ENCODE measurements at places on chromosomes 1 and 21.

- DNase-seq = peak; percentile 83
Measured at GRCh38 chr1:150578272-150579109, 919 bp downstream of the MCL1 start.

DNA sequence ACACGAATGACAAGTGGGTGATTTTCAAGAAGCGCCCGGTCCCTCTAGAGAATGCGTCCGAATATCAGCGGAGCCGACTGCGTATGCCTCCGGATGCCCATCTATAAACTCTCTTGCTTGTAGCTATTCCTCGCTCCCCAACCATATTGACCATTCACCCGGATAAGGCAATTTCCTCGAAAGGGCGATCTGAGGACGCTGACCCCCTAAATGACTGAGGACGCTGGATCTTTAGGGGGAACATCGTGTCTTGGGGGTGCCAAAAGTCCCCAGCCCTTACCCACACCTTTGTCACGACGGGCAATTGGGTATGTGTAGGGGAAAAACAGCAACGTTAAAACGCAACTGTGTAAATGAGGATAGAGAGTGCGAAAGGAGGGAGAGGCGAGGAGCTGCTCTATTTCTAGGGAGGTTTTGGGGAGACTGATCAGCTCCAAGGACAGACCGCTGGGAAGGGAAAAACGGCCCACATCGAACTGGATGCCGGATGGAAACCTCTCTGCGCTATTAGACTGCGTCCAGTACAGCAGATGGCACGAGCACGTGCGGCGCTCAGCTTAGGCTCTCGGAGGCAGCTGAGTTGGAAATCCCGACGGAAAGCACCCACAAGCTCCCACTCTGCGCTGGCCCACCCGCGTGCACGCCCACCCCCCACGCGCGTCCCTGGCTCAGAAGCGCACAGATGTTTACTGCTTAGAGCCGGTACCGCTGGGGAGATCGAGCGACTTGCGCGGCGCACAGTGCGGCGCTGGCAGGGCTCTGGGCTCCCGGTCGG lies 2.9 kb upstream of the PRRX1 start:
- no peak for DNase-seq

GRCh38 chr1:92461364-92462097 lies 25.2 kb downstream of the GFI1 start:
- no peak for DNase-seq

- DNase-seq = no peak
Measured at GRCh38 chr1:204837440-204838084, 33.1 kb upstream of the NFASC start.

DNA sequence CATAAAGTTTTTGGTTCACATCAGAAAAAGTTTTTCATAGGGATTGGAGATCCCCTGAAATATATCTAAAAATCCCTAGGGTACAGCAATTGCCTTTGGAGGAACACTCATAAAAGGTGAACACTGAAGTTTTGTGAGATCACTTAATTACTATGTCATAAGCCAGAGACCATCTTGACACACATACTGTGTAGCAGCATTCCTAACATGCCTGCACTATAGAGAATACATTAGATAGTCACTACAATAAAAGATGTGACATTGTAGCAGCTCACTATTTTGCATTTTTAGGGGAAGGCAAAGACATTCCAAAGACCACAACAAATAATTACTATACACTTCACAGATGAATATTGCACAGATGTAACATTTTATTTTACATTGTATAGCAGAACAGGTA lies 779.9 kb downstream of the KCNT2 start:
- DNase-seq = no peak

- no peak for DNase-seq
Measured at GRCh38 chr1:155010211-155010918, 7.8 kb downstream of the ZBTB7B start.

- DNase-seq = no peak
Measured at GRCh38 chr1:21673277-21673780, 4.2 kb upstream of the RAP1GAP start.

DNA sequence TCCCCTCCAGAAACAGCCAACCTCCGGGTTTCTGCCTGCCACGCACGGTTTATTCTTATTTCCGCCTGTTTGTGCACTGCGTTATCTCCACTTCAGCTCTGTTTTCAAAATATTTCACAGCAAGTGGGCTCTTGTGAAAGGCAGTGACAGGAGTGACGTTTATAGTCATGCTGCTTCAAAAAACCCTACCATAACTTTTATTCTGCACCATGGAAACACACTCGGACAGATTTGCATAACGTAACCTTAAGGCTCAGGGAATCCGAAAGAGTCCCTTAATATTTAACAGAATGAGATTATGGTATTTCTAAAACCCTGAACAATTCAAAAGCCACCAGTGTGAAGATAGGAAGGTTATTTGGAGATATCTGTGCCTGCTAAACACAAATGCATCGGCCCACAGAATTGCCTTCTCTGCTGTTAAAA lies 782 bp upstream of the SDE2 start:
- no peak for DNase-seq

GRCh38 chr1:85289848-85290335 lies 13.5 kb upstream of the BCL10 start:
- no peak for DNase-seq

DNA sequence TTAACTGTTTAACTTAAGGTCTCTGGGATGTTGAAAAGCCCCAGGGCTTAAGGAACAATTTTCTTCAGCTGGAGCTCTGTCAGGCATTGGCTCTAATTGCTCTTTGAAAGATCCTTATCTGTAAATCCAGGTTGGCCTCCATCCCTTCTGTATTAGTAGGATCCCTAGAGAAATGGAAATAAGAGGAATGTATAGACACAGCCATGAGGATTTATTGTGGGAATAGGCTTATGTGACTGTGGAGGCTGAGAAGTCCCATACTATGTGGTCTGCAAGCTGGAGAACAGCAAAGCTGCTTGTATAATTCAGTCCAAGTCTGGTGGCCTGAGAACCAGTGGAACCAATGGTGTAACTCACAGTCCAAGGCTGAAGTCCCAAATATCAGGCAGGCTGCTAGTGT lies 47.6 kb upstream of the VAV3 start:
- DNase-seq = no peak

GRCh38 chr1:85295006-85295431 lies 18.6 kb upstream of the BCL10 start:
- DNase-seq = peak; percentile 81

GRCh38 chr21:15061747-15062605 lies 2.8 kb downstream of the NRIP1 start:
- no peak for DNase-seq

DNA sequence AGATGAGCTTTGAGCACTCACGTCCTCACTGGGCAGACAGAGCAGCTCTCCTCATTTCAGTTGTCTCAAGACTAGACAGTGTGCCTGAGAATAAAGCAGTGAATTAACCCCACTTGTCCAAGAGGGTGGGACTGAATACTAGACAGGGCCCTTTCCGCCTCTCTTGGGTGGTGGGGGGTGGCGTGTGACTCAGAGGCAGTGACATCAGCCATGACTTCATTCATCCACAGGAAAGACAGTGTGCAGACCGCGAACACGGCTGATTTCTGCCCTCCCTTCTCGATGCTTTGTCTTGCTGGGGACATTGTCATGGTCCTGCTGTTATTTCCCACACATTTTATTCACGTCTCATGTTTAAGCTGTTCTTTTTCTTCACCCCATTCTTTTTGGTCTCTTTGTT lies 64.9 kb downstream of the FGGY start:
- no peak for DNase-seq

- DNase-seq = no peak
Measured at GRCh38 chr1:241810769-241811405, 37.1 kb upstream of the EXO1 start.

GRCh38 chr1:197225611-197226010 lies 42.4 kb upstream of the CRB1 start:
- no peak for DNase-seq

- DNase-seq = no peak
Measured at GRCh38 chr1:173341971-173342370, 134.8 kb upstream of the TNFSF4 start.

- no peak for DNase-seq
Measured at GRCh38 chr1:1988061-1988945, 15.3 kb downstream of the CFAP74 start.

- no peak for DNase-seq
Measured at GRCh38 chr1:63563745-63564144, 29.5 kb upstream of the PGM1 start.

GRCh38 chr21:25970254-25970930 lies 200.2 kb downstream of the APP start:
- DNase-seq = no peak

GRCh38 chr1:11046270-11046566 lies 821 bp downstream of the MASP2 start:
- DNase-seq = no peak

DNA sequence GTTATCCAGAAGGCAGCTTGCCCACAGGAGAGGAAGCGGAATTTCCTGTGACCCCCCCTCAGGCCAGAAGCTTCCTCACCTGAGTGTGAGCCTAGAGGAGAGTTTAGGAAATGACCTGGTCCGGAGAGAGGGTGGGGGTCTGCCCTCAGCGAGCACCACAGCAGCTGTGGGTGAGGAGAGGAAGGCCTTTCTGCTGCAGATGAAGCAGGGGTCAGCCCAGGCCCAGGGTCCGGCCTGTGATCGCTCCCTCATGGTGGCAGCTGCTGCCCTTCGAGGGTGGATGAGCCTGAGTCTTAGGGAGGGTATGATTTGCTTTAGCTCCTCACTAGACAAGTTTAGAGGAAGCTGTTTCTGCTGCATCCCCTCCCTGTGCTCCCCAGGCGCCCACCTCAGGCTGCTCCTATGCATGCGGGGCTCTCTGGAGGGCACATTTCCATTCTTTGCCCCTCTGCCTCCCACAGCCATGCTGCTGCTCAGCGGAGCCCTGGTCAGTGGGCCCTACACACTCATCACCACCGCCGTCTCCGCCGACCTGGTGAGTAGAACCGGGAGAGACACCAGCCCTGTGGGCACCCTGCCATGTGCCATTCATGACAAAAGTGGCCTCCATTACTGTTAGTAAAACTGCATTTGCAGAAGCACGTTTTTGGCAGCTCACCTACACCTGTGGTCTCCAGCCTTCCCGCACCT lies 53.0 kb downstream of the SLC37A1 start:
- no peak for DNase-seq

GRCh38 chr1:181296180-181296579 lies 187.1 kb upstream of the CACNA1E start:
- no peak for DNase-seq

DNA sequence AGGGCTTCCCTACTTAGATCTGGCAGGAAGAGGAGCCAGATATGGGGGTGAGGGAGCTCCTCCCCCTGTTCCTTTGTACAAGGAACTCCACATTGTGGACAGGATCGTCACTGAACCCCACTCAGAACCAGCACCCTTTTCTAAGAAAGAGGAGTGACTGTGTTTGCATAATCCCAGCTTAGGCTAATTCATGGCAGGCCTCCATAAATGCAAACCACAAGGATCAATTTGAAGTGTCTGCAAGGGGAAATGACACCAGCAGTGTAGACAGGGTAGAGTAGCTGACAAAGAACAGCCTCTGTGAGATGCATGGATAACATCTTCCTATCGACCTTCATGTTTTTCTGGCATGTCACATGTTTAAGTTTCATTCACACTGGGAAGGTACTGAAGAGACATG lies 11.7 kb downstream of the MX1 start:
- no peak for DNase-seq

DNA sequence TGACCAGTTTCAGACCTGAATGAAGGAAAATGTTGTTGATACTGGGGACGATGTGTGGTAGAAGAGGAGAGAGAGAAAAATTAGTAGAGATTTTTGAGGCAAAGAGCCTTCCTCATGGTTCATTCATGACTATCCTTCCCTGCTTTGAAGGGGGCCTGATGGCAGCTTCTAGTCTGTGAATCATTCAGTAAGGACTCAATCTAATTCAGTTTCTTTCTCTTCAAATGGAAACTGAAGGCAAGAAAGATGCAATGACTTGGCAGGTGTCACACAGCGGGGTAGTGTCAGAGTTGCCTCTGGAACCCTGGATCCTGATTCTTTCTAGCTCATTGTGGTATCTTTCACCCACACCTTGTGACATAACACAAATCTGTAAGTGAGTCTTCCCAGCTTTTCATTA lies 14.9 kb upstream of the CD5L start:
- DNase-seq = no peak

DNA sequence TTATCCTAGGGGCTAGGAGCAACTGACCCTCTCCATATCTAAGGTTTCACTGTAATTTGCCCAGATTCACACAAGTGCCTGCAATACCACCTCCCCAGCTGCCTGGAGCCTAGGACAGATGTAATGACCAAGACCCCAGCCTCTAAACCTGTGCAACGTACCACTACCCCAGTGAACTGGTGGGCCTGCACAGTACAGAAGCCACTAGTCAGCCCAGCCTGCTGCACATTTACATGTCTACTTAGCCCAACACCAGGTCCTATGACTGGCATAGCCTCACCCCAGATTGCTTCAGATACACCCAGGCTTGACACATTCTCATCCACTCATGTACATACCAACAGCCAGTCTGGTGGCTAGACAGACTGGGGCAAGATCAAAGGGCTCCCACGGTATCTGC lies 1336.6 kb downstream of the BRINP3 start:
- no peak for DNase-seq

- no peak for DNase-seq
Measured at GRCh38 chr21:34266351-34266750, 97.5 kb upstream of the KCNE2 start.
